ENCODE measurements at places on chromosomes 11 and 22.

DNA sequence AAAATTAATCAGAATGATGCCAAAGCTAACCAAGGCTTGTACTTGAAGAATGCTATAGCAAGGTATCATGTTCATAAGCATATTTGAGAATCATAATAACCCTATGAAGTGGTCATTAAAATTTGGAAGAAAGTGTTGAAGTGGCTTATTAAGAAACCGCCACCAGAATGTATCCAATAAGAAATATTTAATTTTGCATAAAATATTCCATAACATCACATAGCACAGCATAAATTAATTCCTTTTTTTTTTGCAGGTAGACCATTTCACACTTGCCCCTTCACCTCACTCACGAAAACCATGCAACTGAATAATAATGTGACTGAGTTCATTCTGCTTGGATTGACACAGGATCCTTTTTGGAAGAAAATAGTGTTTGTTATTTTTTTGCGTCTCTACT is at the start of gene OR4C16:
Gene OR4C16 (plus strand): TSS at position 301 of the 400 bp plus-strand sequence. CDS start 0 bp downstream, at position 301.
- DNase-seq: no peak

DNA sequence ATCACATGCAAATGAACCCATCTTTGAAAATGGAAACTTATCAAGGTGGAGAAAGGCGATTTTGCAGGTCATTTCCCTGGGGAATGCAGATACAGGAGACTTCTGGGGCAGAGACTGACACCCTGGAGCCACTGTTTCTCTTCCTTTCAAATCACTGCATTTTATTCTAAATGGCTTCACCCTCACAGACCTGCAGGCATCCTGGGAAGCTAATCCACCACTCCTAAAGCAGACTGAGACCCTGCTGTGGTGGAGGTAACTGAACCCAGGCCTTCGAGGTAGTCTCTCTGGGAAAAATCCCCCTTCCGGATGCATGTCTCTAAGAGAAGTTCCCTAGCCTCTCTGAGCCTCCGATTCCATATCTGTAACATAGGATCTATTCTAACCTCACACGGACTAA is 20.9 kb upstream of the CSNK2A3 start:
- DNase-seq: no peak

DNA sequence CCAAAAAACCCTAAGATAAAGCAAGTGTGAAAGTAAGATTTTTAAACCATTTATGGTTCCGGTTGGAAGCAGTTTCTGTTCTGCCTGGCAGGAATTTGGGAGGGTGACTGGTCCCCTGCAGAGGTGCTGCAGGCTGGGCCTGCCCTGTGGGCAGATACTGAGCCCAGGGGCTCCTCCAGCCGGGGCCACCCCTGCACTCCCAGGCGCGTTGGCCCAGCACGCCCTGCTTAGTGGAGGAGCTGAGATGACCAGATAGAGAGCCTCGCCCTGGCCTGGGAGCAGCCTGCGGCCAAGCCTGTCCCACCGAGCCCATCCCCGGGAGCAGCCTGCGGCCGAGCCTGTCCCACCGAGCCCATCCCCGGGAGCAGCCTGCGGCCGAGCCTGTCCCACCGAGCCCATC is 8.0 kb downstream of the PHLDA2 start:
- DNase-seq: no peak

- DNase-seq: no peak
These were observed 44.0 kb upstream of the C11orf87 start for GRCh38 chr11:109378034-109378433.

GRCh38 chr11:117219995-117220394 is 11.9 kb downstream of the PCSK7 start:
- no peak for DNase-seq

- no peak for DNase-seq
These were observed 27.7 kb downstream of the RTN4R start for GRCh38 chr22:20240447-20240764.

DNA sequence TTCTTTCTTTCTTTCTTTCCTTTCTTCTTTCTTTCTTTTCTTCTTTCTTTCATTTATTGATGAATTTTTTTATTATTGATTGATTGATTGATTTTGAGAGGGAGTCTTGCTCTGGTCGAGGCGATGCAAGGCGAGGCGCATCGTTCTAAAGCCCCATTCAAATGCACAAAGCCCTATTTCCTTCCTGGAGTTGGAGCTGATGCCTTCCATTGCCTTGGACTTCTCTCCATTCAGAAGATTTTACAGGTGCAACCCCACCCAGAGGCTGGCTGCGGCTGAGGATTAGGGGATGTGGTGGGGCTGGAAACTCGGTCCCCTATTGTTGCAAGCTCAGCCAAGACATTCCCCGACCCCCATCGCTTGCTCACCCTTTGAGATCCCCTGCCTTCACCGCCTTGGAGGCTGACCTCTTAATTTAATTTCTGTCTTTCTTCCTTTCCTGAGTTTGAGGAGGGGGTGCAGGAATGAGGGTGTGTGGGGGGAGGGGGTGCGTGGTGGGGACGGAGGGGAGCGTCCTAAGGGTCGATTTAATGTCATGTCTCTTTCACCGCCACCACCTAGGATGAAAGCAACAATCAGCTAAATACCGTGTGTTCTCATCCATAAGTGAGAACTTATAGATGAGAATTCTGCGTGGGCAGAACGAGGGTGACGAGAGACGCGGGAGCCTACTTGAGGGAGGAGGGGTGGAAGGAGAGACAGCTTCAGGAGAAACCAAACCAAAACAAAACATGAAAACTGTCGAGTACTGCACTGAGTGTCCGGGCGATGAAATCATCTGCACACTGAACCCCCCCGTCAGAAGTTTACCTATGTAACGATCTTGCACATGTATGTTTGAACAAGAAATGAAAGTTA is 3913.9 kb upstream of the OR11H1 start:
- DNase-seq: no peak

DNA sequence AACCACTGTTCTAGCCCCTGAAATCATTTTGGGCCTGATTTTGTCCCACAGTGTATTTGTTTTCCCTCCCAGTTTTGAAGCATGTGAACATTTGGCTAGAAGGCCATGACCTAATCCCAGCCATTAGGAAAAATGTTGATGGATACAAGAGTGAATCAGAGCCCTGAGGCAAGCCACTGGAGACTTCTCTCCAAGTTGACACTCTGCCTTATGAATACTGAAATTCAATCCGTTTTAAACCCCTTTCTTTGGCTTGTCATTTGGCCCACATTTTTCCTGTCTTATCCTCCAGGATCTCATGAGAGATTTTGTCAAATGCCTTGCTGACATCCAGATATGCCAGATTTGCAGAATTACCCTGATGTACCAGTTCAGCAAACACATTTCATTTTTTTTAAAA is 158.8 kb downstream of the FAT3 start:
- DNase-seq: no peak

DNA sequence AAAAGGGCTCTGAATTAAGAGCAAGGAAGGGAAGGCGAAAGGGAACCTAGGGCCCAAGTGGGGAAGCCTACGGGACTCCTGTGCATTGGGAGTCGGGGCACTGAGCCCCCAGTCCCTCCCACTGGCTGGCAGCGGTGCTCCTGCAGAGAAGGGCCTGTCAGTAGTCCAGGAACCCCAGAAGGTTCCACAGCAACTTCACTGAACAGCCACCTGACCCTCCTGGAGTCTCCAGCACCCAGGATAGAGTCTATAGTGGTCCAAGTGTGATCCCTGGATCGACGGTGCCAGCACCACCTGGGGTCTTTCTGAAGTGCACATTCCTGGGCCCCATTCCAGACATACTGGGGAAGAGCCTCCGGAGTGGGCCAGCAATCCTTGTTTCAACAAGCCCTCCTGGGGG is 100.0 kb upstream of the B3GAT1 start:
- no peak for DNase-seq

Data from CD14-positive monocyte (primary cell).